ENCODE measurements at places on chromosomes 4 and X.

DNA sequence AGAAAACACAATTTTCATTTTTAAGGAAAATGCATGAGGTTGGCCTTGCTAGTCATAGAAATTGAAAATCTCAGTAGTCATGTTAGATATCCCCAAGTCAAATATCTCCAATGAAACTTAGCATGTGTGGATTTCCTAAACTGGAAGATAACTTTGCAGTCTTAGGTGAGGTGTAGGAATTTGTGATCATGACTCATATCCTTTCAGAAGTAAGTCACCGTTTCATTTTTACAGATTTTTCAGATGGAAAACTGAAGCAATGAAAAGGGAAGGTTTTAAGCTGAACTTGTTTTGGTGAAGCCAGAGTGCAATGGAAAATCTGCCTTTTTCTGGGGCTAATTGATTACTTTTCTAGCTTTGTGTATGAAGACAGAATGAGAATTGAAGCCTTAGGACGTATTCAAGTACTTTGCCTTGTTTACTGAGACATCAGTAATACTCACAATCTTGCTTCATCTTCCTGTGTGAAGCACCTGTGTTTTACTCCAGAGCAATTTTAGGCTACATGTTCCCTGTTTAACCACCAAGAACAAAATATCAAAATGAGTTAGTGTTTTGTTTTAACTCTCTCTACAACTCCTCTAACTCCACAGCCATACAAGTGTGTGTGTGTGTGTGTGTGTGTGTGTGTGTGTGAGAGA is 1662.8 kb upstream of the ADGRL3 start:
- DNase-seq, result no peak

DNA sequence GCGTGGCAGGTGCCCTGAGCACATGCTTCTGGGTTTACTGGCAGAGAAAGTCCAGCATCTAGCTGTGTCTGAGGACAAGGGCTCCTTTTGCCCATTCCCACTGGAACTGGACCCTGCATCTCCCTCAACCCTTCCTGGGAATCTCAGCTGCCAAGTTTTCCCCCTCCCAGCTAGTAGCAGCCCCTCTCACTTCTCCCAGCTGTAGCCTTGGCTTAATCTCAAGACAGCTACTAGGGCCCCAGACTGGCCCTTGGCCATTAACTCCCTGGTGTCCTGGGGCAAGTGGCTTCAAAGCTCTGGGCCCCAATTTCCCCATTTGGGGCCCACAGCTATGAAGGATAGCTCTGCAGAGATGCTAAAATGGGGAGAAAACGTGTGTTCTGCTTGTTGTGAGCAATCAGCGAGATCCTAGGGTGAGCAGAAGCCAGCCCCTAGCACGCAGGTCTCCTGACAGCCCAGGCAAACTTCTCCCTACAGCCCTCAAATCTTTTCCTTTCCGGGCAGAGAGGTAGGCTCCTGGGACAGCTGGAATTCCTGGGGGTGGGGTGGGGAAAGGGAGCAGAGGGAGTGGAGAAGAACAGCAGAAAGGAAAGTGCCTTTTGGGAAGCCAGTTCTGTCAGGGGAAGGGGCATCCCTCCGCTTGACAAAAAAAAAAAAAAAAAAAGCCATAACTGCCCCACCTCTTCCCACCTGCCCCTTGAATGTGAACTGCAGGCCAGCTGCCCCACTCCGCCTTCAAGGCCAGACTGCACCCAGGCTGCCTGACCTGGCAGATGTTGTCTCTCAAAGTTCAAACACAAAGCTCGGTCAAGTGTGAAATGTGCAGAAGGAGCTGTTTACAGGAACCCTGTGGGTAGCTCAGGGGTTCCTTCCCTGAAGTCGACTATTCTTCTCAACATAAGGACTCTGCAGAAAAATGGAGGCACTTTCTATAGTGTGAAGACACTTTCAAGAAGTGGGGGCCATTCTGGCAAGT is 16.6 kb downstream of the FGD1 start:
- no peak for DNase-seq

DNA sequence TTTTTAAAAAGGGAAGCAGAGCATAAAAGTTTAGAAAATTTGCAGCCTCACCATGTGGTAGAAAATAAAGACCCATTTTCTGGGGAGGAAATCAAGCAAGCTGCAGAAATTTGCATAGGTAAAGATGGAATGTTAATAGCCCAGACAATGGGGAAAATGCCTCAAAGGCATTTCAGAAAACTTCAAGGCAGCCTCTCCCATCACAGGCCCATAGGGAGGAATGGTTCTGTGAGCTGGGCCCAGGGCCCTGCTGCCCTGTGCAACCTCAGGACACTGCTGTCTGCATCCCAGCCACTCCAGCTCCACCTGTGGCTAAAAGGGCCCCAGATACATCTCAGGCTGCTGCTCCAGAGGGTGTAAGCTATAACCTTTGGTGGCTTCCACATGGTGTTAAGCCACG is 137.9 kb downstream of the INPP4B start:
- no peak for DNase-seq

DNA sequence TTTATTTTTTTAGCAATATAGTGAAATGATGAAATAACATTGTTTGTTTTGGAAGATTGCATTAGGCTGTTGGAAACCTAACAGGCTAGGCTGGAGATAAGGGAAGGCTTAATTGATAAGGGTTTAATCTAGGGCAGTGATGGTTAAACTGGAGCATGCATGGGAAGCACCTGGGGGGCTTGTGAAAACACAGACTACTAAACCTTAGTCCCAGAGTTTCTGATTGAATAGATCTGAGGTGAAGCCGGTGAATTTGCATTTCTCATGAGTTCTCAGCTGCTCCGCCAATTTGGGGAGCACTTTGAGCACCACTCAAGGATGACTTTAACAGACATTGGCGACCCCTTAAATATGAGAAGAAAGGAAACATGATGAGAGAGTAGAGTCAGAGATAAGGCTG is 11.5 kb downstream of the STK26 start:
- DNase-seq, result no peak
